ENCODE measurements at places on chromosomes 1 and 21. TPM values are rescaled to one million over a fixed set of nuclear protein-coding genes. Genes with fewer than 3 reads are reported as not detected.

The NBPF4 gene
- total RNA-seq, result not detected

The RSPH1 gene
- total RNA-seq, result 0.23 TPM

The GPR153 gene
- total RNA-seq, result 43.1 TPM

The SMG7 gene
- 21.6 TPM for total RNA-seq

The TATDN3 gene
- 12.6 TPM for total RNA-seq

The DPT gene
- total RNA-seq, result not detected

The HCN3 gene
- total RNA-seq, result 1.3 TPM

The TBCE gene
- total RNA-seq, result 20.4 TPM

The APOBEC4 gene
- total RNA-seq, result not detected

The ALX3 gene
- total RNA-seq, result not detected

The KCNA3 gene
- not detected for total RNA-seq

The UTS2 gene
- 0.33 TPM for total RNA-seq

The SMCP gene
- not detected for total RNA-seq

The CLCNKB gene
- total RNA-seq, result not detected

The DNAI4 gene
- total RNA-seq, result 1.9 TPM

The OR2G6 gene
- total RNA-seq, result not detected

The ANGPTL7 gene
- not detected for total RNA-seq

The NBPF20 gene
- total RNA-seq, result 2.1 TPM

The ELAVL4 gene
- not detected for total RNA-seq

The ERICH3 gene
- not detected for total RNA-seq

The S100A7A gene
- total RNA-seq, result not detected

The CRP gene
- not detected for total RNA-seq

The LCA5L gene
- 0.42 TPM for total RNA-seq

The VPS13D gene
- 24.5 TPM for total RNA-seq

The ELOA gene
- 36.7 TPM for total RNA-seq

The CPTP gene
- 41.8 TPM for total RNA-seq

The KCNQ4 gene
- total RNA-seq, result not detected

The LCE1A gene
- total RNA-seq, result not detected

The GPR61 gene
- total RNA-seq, result not detected

The HMGN1 gene
- 395 TPM for total RNA-seq

The AMIGO1 gene
- total RNA-seq, result 0.19 TPM

The FCAMR gene
- total RNA-seq, result not detected

The BCAN gene
- not detected for total RNA-seq

The PAX7 gene
- not detected for total RNA-seq

The WNT4 gene
- 5.8 TPM for total RNA-seq

The ANGPTL1 gene
- not detected for total RNA-seq

The SYTL1 gene
- total RNA-seq, result 96.0 TPM

The B3GALT5 gene
- under 0.01 TPM for total RNA-seq

The SPSB1 gene
- 11.3 TPM for total RNA-seq

The FMOD gene
- 0.05 TPM for total RNA-seq

The DSCAM gene
- 0.14 TPM for total RNA-seq

The CELA3A gene
- total RNA-seq, result not detected

The RGS1 gene
- not detected for total RNA-seq

The VANGL2 gene
- total RNA-seq, result 16.4 TPM

The SAMSN1 gene
- total RNA-seq, result not detected

The DNM3 gene
- 2.0 TPM for total RNA-seq
